ENCODE measurements at places on chromosomes 3 and 15. TPM values are rescaled to one million over a fixed set of nuclear protein-coding genes. Genes with fewer than 3 reads are reported as not detected.

The CFAP100 gene
- not detected for total RNA-seq

The ANKUB1 gene
- not detected for total RNA-seq

DNA sequence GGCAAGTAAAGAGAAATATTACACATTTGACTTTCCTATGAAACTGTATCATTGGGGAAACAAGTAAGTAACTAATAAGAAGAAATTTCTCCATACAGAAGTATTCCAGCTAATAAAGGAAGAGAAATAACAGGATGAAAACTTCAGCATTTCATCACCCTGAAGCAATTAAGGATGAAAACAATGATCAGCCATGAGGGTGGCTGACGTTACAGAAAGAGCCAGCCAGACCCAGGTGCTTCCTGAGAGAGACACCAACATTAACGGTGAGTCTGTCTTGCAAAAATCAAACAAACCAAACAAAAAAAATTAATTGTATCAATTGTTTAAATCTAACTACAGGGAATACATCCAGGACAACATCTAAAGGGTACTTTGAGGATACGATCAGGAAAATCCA is 190.0 kb downstream of the ARRDC4 start:
- no peaks in the 10 kb centered on the region for H3K36me3 ChIP-seq
- H3K27ac ChIP-seq, result no peak overlapping the region
- H3K27me3 ChIP-seq, result no peaks in the 10 kb centered on the region
- no peak overlapping the region for H3K4me3 ChIP-seq

DNA sequence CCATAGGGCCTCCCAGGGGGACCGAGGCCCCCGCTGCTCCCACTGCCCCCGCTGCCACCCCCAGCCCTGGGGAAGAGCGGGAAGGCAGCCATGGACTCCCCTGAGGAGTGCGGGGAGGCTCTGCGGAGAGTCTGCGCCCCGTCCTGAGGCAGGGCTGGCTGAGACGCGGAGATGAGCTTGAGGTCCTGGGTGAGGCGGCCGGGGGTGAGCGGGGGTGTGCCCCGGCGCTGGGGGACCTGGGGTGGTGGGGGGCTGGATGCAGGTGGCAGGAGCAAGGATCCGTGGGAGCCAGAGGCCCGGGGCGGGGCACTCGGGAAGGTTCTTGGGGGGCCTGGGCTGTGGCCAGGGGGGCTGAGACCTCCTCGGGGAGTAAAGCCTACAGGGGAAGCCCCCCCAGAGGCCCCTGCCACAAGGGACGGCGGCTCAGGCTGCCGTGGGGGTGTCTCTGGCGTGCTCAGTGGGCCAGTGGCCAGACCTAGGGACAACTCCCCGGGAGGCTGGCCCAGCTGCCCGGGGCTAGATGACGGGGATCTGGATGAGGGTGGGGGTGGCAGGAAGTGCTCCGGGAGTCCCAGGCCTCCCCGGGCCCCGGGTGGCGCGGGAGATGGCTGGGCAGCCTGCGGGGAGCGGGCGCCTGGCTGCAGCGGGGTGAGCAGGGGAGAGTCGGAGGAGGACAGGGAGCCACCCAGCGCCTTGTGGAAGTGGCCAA is 45.9 kb downstream of the HCN4 start:
- H3K27me3 ChIP-seq, result no peaks in the 10 kb centered on the region
- H3K36me3 ChIP-seq, result no peaks in the 10 kb centered on the region
- no peak overlapping the region for H3K27ac ChIP-seq
- no peaks in the 10 kb centered on the region for H3K4me1 ChIP-seq
- no peak for DNase-seq
- no peak overlapping the region for H3K4me3 ChIP-seq

GRCh38 chr3:33096093-33096868 is 665 bp downstream of the GLB1 start:
- no peaks in the 10 kb centered on the region for H3K27me3 ChIP-seq
- peaks cover 21% of the 10 kb centered on the region for H3K4me1 ChIP-seq
- H3K4me3 ChIP-seq, result peak overlapping the region; percentile 95
- DNase-seq, result no peak
- H3K36me3 ChIP-seq, result no peaks in the 10 kb centered on the region
- H3K27ac ChIP-seq, result peak overlapping the region; percentile 61

GRCh38 chr3:75110741-75111140 is 496.3 kb upstream of the CNTN3 start:
- no peak overlapping the region for H3K4me3 ChIP-seq
- no peak overlapping the region for H3K27ac ChIP-seq
- no peaks in the 10 kb centered on the region for H3K27me3 ChIP-seq
- no peaks in the 10 kb centered on the region for H3K4me1 ChIP-seq
- no peaks in the 10 kb centered on the region for H3K36me3 ChIP-seq
